Activated gamma-delta T cell (primary cell): ENCODE measurements at places on chromosomes 12 and 14.

DNA sequence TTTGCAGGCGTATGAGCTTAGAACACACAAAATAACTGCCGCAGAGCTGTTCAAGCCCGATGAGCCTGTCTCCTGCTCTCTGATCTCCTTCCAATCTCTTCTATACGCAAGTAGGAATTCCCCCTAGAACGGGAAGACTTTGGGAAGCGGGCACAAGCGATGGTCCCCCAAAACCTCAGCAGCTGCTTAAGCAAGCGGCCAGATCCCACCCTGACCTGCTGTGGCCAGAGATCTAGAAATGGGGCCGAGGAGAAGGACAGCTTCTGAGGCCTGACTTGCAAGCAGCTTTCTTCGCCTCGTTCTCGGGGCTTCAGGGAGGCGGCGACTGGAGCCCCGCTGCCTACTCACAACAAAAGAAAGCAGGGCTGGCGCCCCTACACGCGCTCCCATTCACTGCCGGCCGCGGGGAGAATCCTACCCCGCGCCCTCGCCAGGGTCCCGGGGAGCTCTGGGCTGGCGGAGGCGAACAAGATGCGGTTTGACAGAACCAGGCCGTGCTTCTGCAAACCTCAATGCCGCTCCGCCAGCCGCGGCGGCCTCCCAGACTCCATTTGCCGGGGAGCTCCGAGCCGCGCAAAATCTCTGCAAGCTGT lies 922 bp downstream of the TBX5 start:
- no peak for DNase-seq

GRCh38 chr12:30251546-30251945 lies 444.1 kb downstream of the IPO8 start:
- DNase-seq, result no peak

GRCh38 chr14:93025055-93025454 lies 90.7 kb downstream of the ITPK1 start:
- no peak for DNase-seq

GRCh38 chr14:91047174-91047753 lies 13.2 kb downstream of the RPS6KA5 start:
- DNase-seq, result no peak

GRCh38 chr14:37864861-37865718 lies 269.7 kb downstream of the TTC6 start:
- no peak for DNase-seq

DNA sequence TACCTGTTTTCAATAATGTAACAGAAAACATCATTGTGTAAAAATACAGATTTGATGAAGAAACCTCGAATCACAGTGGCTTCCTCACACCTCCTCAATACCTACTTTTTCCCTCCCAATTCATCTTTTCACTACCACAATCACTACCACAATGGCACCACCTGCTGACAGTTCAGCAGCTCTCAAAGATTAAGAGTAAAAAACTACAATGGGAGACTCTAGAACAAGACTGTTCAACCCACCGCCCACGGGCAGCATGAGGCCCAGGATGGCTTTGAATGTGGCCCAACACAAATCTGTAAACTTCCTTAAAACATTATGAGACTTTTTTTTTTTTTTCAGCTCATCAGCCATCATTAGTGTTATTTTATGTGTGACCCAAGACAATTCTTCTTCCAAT lies 15.2 kb downstream of the MED6 start:
- DNase-seq, result no peak

- DNase-seq, result no peak
Observed at GRCh38 chr12:13505224-13505623, 308.7 kb downstream of the EMP1 start.

GRCh38 chr14:54709444-54709843 lies 142.5 kb downstream of the SAMD4A start:
- no peak for DNase-seq

DNA sequence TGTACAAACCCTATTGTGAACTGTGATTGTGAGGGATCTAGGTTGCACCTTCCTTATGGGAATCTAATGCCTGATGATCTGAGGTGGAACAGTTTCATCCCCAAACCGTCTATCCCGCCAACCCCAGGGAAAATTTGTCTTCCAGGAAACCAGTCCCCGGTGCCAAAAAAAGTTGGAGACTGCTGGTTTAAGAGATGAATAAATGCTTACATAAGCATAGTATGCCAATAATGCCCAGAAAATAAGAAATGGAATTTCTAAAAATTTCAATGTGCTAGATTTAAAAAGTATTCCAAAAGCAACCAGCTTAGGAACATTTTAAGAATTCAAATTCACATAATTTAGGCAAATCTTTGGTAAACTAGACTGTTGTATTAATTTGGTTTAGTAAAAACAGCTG lies 5.4 kb upstream of the RNU6-8 start:
- DNase-seq, result no peak

- no peak for DNase-seq
Observed at GRCh38 chr12:86727160-86727559, 471.0 kb upstream of the MGAT4C start.

DNA sequence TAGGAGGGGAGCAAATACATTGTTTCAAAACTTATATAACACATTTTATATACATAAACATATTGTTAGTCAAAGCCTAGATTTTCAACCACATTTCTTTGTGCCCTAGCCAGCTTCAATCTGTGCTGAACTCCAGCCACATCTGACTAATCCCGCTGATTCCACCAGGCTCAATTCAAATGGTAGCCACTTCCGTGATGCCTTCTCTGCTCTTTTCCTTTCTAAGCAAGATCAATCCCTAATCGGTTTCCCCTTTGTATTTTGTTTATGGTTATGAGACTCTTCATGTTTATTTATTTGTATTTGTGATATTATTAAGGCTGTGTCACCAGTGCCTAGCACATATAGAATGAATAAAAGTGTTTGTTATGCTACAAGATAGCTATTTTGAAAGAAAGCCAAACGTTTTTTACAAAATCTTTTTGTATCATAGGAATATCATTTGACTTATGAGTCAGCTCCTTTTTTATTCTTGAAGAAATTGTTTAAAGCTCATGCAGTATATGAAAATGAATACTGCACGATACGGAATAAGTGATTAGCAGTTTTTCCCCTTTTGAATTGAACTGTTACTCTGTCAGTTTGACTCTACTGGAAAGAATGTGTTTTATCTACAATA lies 110.2 kb downstream of the PLEKHA5 start:
- no peak for DNase-seq

GRCh38 chr14:104315169-104315568 lies 176.8 kb downstream of the KIF26A start:
- DNase-seq, result no peak

- no peak for DNase-seq
Observed at GRCh38 chr12:32605326-32606095, 73.6 kb upstream of the DNM1L start.

GRCh38 chr12:53378222-53378621 lies 1.8 kb upstream of the SP1 start:
- DNase-seq, result no peak

GRCh38 chr12:79309039-79309438 lies 381.7 kb downstream of the PAWR start:
- no peak for DNase-seq

DNA sequence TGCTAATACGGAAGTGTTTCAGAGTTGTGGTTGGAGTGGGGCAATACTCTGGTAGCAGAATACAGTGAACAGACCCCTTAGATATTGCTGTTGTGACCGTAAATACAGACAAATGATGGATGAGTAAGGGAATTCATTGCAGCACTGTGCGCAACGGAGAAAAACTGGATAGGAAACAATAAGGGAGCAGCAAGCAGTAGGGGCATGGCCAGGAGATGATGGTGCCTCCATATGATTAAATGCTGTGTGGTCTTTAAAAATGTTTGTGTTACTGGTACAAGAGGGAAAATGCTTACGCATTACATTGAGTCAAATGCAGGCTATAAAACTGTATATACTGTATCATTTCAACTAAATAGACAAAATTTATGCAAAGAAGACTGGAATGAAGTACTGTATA lies 61.6 kb downstream of the EML1 start:
- DNase-seq, result no peak

DNA sequence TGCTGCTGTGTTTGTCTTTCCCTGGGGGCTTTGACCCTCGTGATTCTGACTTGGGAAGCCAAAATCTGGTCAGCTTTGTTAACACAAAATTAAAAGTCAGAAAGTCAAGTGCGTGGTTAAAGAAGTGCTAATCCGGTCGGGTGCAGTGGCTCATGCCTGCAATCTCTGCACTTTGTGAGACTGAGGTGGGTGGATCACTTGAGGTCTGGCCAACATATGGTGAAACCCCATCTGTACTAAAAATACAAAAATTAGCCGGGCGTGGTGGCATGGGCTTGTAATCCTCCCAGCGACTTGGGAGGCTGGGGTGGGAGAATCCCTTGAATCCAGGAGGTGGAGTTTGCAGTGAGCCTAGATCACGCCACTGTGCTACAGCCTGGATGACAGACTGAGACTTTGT lies 844.6 kb downstream of the VRK1 start:
- DNase-seq, result no peak

- no peak for DNase-seq
Observed at GRCh38 chr12:84810611-84811010, 102.0 kb downstream of the SLC6A15 start.

DNA sequence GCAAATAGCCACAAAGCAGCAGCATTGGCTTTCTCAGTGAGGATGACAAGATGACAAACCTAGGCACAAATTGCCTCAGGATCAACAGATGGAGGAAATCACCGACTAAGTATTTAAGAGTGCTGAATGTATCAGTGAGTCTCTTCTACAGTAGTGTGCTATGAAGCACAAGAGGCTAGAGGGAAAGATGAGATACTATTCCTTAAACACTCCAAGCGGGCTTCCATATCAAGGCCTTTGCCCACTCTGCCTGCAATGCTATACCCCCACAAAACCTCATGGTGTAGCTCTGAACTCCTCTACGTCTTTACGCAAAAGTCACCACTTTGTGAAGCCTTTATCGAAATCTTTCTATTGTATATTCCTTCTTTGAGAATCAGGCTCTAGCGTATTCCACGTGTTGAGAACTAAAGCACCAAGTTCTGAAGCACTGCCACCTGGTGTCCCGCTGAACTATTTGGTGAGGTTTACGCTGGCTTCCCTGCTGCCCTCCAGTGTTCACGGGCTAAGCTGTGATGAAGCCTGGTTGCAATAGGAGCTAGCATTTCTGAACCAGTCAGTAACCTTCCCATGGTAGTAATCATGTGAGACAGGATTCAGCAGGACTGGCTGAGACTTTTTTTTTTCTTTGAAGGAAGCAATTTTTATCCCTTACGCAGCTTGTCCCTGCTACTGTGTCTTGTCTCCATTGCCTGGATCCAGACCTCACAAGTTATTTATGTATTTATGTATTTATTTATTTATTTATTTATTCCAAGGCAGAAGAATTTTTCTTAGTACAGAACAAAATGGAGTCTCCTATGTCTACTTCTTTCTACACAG lies 426.5 kb upstream of the OR4E1 start:
- no peak for DNase-seq

DNA sequence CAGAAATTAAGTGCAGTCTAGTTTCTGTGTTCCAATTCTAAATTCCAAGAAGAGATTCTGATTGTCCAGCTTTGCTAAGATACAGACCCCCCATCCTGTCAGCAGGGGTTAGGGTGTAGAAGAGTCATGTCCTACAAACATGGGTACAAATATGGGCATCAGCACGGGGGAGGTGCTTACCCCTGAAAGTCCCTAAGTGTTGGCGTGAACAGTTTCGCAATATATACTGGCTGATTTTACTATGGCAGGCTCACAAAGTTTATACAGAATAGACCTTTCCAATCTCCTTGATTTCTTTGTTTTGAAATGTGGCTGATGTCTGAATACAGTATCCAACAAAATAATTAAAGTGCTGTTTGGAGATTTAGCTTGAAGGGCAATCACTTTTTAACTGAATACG lies 71.6 kb upstream of the PPM1H start:
- no peak for DNase-seq

- DNase-seq, result no peak
Observed at GRCh38 chr14:75041613-75042012, 9.7 kb downstream of the MLH3 start.

GRCh38 chr14:50875359-50876070 lies 3.7 kb downstream of the ABHD12B start:
- no peak for DNase-seq

- no peak for DNase-seq
Observed at GRCh38 chr14:103731916-103732867, 16.6 kb downstream of the ZFYVE21 start.

DNA sequence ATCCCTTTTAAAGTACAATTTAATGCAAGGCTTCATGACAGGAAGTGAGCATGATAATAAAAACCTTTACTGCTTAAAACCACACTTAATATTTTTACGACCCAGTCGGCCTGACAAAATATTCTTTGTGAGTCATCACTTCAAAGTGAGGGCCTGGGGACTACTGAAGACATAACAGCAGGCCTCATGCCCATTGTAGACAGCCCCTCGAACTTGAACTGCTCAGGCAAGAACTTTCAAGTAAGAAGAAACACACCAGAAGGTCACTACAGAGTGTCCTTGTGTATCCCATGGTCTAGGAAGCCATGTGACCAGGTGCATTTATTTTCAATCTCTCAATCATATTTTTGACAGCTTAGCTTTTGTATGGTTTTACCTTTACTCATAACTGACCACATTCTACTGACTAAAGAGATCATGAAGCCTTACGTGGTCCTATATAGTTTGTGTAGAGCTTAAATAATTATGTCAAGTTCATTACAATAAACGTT lies 61.4 kb upstream of the MANSC4 start:
- no peak for DNase-seq

DNA sequence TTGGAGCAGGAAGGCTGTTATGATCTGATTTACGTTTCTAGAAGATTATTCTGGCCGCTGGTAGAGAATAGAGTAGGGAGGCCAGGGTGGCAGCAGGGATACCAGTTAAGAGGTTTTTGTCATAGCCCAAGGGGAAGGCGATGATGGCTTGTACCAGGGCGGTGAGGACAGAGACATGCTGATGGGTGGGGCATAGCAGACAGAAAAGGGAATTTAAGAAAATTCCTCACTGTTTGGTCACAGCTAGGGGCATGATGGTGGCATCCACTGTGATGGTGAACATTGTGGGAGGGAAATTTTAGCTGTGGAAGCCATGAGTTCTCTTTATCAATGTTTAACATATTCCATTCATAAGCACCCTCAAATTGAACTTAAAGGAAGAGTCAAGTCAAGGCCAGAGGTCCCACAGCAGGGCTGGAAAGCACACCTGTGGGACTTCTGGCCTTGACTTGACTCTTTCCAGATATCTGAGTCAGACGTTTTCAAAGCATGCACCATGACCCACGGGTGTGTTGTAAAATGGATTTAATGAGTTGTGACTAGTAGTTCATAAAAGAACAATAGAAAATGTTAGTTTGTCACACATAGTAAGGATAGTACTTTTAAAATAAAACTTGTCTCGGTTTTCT lies 134.6 kb downstream of the CHST11 start:
- DNase-seq, result no peak

- DNase-seq, result no peak
Observed at GRCh38 chr12:78004249-78005093, 173.8 kb downstream of the NAV3 start.

DNA sequence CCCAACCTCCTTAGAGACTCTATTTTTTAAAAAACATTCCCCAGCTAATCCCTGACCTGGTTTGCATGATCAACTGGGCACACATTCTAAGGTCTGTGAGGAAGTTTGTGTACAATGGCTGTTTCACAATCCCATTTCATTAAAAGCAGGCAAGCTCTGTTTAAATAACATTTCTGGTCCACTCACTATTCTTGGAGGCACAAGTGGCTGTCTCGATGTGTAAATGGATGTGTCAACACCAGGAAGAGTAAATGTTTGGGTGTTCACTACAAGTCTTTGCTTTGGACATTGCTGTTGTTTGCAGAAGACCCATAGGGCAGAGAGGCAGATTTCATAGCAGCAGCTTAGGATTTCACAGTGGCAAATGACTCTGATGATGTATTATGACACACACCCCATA lies 98.3 kb downstream of the PDZRN4 start:
- no peak for DNase-seq
